Renal cortical epithelial cell (primary cell): ENCODE measurements at places on chromosomes 11 and 22.

DNA sequence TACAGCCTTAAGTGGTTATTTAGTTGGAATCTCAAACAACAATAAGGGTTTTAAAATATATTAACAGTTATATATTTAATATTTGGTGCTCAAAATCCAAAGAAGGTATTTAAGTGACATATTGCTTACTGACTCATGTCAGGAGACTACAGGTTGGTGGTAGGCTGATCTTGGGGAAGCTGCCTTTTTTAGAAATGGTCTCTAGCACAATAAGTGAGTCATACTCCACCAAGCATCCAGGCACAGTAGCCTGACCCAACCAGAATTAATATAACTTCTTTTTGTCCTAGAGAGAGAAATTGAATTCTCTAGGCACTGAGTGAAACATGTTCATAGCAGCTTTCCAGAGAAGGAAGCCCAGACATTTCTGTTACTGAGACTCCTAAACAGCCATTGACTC lies 868.5 kb upstream of the TENM4 start:
- DNase-seq = peak; percentile 34

GRCh38 chr11:54946424-54946823 lies 239.8 kb downstream of the OR4A5 start:
- DNase-seq = no peak

GRCh38 chr11:12248330-12248729 lies 129.0 kb upstream of the PARVA start:
- peak; percentile 66 for DNase-seq

- no peak for DNase-seq
These were observed 9.8 kb downstream of the MS4A6E start for GRCh38 chr11:60336767-60337391.

- DNase-seq = peak; percentile 66
These were observed 28.9 kb downstream of the MOV10L1 start for GRCh38 chr22:50118557-50119168.

DNA sequence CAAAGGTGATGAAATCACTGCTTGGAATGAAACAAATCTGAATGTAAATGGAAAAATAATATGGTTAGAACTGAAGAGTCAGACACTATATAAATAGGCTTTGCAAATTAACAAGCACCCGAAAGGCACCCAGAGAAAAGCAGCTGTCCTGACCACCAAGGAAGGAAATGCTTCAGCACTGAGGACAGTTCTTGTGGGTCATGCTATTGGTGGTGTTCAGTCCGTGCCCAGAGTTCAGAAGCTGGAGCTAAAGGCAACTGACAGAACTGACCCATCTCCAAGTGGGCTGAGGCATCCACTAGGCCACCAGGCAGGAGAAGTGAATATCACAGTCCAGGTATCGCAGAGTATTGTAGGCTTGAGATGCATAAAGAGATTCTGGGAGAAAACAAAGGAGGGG lies 208.9 kb downstream of the OPCML start:
- DNase-seq = no peak

DNA sequence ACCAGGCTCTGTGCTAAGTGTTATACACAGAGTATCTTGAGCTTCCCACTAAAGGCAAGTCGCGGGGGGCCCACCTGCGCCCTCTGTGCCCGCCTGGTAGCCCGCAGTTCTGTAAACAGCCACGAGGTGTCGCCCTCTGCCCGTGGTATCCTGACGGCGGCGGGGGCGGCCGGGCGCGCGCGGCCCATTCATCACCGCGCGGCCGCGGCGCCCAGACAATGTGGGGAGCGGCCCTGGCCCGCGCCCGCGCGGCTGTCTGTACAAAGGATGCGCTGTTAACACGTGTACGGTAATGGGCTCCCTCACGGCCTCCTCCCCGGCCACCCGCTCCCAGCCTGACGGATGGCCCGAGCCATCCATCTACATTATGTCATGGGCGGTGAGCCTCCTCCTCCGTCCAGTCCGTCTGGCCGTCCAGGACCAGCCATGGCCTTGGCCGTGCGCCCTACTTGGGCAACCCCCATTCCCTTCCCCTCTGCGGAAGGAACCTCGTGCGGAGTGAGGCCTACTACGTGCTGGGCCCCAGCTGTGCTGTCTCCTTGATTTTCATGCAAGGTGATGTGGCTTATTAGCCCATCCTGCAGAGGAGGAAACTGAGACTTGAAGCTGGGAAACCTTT lies 99.4 kb downstream of the MIAT start:
- DNase-seq = no peak

DNA sequence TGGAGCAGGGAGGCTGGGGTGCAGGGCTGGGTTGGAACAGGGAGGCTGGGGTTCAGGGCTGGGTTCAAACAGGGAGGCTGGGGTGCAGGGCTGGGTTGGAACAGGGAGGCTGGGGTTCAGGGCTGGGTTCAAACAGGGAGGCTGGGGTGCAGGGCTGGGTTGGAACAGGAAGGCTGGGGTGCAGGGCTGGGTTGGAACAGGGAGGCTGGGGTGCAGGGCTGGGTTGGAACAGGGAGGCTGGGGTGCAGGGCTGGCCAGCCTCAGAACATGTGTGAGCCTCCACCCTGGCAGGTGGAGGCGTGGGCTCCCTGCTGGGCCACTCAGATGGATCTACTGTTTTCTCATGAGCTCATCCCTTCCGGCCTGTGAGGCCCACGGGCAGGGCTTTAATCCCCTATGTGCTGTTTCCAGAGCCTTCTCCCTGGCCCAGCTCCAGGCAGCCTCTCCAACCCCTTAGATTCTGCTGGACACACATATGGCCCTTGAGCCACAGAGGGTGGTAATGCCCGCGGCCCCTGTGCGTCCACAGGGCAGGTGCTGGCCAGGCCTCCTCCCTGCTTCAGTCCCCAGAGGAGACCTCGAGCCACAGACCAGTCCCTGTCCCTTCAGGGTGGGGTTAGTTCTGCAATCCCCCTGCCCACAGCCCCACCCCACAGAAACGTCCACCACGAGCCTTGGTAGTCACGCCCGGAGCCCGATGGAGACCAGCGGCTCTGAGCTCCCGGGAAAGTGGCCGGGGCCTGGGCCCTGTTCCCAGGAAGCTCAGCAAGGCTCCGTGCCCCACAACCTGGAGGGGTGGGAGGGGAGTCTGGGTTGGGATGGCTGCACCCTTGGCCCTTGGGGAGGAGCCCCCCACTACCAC lies 197.9 kb downstream of the BRD1 start:
- no peak for DNase-seq

DNA sequence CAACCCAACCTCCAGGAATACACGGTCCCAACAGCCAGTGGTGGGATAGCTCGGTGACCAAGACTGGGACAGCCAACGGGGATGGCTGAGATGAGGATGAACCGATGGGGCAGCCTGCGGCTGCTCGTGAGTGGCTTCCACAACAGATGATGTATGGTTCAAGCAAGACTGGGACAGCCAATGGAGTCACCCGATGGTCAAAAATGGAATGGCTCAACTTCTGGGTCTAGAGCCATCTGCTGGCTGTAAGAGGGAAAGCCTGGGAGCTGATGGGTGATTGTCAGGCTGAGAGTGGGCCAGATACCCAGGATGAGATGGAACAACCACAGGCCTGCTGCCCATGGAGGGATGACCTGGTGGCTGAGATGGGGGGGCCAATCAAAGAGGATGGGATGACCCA lies 35.5 kb downstream of the SYT7 start:
- DNase-seq = no peak

GRCh38 chr11:15707194-15707593 lies 592.5 kb downstream of the INSC start:
- DNase-seq = no peak

- no peak for DNase-seq
These were observed 248.6 kb downstream of the TMEM135 start for GRCh38 chr11:87286338-87286737.

GRCh38 chr11:15276621-15277020 lies 161.9 kb downstream of the INSC start:
- DNase-seq = peak; percentile 8

GRCh38 chr11:75241906-75242644 lies 1.5 kb downstream of the TPBGL start:
- no peak for DNase-seq

- peak; percentile 70 for DNase-seq
These were observed 20.7 kb downstream of the ELF5 start for GRCh38 chr11:34492806-34493414.

- peak; percentile 54 for DNase-seq
These were observed 473 bp downstream of the FNBP4 start for GRCh38 chr11:47766509-47767227.

DNA sequence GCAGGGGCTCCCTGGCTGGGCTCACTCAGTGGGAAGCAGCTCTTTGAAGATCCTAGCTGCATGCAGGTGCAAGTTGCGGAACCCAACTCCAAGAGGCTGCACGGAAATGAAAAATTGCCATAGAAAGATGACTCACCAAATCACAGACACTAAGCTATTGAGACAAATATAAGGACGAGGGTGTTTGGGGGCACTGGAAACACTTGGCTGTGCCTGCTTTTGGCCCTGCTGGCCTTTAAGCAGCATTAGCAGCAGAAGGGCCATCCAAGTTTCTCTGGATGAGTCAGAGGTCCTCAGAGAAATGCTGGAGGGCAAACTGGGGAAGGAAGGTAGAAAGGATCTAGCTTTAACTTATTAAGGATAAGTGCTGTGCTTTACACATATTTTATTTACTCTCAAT lies 282.3 kb downstream of the KIRREL3 start:
- DNase-seq = peak; percentile 79

GRCh38 chr11:65663639-65664200 lies 1.0 kb upstream of the RELA start:
- peak; percentile 57 for DNase-seq

DNA sequence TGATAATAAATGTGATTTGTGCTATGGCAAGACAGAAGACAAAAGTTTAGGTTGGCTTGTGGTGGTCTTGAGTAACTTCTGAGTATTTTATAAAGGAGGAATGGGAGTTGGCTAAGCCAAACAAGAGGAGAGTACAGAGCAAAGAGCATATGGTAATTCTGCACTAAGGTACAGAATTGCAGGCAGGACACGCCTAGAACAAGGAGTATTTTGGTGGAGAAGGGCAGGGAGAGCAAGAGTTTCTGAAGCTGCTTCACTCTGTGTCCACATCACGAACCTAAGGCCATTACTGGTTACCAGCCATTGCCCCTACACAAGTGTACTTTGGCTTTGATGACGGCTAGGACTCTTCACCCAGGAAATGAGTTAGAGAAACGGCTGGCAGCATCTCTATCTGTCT lies 170.9 kb downstream of the SPON1 start:
- DNase-seq = no peak

GRCh38 chr11:46002189-46002588 lies 79.7 kb downstream of the LARGE2 start:
- DNase-seq = no peak

DNA sequence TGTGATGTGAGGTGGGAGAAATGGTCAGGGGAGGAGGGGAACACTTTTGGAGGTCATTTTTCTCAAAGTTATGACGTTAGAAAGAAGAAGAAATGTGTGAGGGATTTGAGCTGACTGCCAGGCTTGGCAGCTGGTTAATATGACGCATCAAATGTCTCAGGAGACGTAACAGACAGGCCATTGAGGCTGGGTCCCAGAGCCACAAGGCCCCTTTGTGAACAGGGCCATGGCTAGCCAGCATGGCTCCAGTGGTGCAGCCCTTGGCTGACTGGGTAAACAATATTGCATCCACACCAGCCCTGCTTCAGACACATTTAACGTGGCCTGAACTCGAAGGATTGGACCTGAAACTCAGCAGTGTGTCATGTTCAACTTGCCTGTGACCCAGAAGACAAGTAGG lies 34.3 kb downstream of the AMOTL1 start:
- no peak for DNase-seq

GRCh38 chr11:28835790-28836189 lies 727.6 kb downstream of the METTL15 start:
- DNase-seq = peak; percentile 90

DNA sequence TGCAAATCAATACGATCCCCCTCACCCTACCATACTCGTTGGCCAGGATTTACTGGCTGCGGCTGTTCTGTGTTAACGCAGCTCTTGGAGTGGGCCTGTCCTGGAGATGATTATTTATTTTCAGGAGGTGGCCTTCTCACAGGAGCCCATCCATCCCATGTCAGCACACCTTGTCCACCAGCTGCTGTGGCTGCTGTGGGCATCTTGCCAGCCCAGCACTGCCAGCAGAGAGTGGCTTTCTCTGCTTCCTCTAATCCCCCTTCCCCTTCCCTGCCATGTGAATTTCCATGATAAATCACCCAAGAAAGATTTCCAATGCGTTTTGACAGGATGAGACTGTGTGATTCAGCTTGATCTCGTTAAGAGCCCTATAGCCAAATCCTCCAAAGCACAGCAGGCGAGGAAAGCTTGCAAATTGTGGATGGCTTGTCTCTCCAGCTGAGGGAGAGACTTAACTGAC lies 309.1 kb upstream of the C11orf87 start:
- DNase-seq = no peak

DNA sequence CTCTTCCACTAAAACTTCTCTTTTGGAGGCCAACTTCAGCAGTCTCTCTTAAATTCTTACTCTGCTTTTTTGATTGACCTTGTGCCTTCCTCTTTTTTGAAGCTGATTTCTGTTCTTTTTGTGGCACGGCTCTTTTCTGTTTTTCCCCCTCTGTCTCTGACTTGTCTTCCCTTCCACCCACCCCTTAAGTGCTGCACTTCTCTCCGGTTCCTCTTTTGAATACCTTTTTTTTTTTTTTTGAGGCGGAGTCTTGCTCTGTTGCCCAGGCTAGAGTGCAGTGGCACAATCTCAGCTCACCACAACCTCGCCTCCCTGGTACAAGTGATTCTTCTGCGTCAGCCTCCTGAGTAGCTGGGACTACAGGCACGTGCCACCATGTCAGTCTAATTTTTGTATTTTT lies 211.9 kb downstream of the BLID start:
- DNase-seq = no peak

- DNase-seq = no peak
These were observed 472.3 kb downstream of the FAM181B start for GRCh38 chr11:82261367-82261766.

GRCh38 chr11:93116641-93117441 lies 81.0 kb downstream of the SLC36A4 start:
- DNase-seq = peak; percentile 10

- DNase-seq = no peak
These were observed 40.7 kb downstream of the LMO1 start for GRCh38 chr11:8222820-8223512.

DNA sequence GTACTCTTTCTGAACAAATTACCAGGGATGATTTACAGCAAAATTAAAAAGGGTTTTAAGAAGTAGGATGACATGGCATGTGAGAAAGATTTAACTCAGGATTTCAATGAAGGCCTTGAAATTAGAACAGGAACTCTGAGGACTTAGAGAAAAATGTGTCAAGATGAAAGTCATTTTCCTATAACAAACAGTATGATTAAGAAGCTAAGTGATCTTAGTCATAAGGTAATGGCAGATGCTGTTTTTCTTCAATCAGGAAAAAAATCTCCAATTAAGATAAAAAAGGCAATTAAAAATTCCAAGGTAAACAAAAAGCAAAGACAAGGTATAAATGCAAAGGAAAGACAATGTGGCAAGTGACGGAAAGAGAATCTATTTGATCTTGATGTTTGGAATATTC lies 73.5 kb downstream of the GAB2 start:
- DNase-seq = no peak
